ENCODE measurements at places on chromosomes 1 and 21.
A peak's percentile ranks its signal among the peaks of the same experiment; 100 is the strongest.

GRCh38 chr1:113965703-113966412 lies 13.4 kb upstream of the OLFML3 start:
- no peak for DNase-seq

GRCh38 chr1:231971397-231972110 lies 345.0 kb downstream of the DISC1 start:
- peak; percentile 58 for DNase-seq

- DNase-seq: no peak
Observed at GRCh38 chr1:1080951-1081310, 6.8 kb upstream of the RNF223 start.

DNA sequence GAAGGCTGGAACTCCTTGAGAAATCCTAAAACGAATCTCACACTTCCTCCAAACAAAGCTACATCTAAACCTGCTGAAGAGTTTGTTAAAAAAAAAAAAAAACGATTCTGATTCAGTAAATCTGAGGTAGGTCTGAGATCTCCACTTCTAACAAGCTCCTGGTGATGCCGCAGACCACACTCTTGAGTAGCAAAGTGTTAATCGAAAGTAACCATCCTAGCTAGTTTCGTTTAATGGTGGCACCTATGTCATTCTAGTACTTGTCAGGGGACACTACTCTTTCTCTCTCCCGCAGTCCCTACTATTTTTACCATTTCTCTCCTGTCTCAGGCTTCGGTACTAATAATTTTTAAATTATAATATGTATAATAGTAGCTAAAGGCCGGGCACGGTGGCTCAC lies 2.1 kb downstream of the CLCC1 start:
- no peak for DNase-seq

GRCh38 chr1:204975568-204976235 lies 67.3 kb upstream of the CNTN2 start:
- no peak for DNase-seq

DNA sequence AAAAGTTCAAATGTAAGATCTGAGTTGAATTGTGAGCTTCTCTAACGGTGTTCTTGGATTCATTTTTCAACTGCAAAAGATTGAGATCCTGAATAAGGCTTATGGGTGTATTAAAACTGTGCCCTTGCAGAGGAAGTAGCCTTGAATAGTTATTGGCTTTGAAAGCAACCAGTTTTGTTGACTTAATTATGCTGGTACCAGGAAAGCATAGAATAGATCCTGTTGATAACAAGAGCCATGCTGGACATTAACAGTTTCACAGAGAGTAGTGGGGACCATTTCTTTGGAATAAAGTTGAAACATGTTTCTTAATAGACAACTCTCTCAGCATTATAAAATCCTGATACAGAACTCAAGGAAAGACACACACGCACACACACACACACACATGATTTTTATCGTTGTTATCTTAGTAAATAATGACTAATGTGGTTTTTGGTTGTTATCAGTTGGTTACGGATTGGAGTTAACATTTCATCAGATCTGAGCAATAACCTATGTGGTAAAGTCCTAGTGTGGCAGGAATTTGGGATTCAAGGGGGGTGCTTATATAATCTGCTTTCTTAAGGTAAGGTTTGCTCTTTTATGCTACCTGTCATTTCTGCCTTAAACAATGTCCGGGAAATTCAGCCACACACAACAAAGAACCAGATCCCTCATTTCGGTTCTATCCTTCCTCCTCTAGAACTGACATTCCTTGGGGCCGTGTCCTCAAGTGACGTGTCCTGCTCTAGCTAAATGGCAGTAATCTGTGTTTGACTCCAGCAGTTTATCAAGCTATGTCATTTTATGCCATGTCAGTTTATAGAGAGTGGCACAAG lies 330.9 kb downstream of the CHRM3 start:
- no peak for DNase-seq

- DNase-seq: no peak
Observed at GRCh38 chr1:90924982-90925381, 96.9 kb downstream of the ZNF644 start.
